MV-4-11 (cell line): ENCODE measurements at places on chromosomes 4 and X.

DNA sequence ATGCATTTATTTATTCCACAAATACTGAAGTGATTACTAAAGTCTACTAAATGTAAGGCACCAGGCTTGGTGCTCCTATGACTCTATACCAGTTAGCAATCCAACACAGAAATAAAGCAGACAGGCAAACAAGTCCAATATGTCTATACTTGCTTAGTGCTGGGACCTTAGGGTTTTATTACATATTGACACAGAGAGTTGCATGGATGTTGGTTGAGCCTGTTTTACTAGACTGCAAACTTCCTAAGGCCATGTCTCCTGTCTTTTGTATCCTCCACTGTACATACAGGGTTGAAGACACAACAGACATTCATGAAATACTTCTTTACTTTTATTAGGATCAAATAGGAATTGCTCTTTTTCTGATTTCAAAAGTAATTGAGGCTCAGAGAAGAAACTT lies 69.0 kb downstream of the LNX1 start:
- no peak for DNase-seq

GRCh38 chr4:118865091-118865708 lies 23.5 kb upstream of the SYNPO2 start:
- peak; percentile 44 for DNase-seq

DNA sequence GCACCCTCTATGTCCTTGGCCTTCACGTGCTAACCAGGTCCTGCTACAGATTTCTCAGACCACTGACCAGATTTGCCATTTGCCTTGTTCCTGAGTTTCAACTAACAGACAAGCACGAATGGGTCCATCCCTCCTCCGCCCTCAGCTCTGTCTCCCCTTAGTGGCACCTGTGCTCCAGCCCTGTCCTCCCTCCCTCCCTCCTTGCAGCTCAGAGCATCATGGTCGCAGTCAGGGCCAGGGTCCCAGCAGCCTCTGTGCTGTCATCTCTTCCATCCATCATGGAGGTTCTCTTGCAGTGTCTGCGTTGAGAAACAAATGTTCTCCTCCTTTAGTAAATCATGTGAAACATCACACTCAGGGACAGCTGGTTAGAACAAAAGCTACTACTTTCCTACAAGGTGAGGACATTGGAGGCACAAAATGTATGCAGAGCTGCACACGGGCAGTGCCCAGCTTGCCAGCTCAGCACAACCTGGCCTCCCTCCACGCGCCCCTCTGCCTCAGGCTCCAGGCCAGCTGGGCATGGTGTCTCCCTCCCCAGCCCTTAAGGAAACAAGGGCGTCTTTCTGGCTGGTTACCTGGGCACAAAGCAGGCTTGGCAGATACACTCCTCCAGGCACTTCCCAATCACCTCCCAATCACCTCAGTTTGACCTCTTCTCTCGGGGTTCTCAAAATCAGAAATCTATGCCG lies 79.5 kb upstream of the ATP6AP2 start:
- no peak for DNase-seq

- peak; percentile 55 for DNase-seq
Measured at GRCh38 chrX:47484885-47485284, 1.9 kb upstream of the ZNF41 start.

- DNase-seq: no peak
Measured at GRCh38 chrX:21708116-21708515, 49.8 kb downstream of the SMPX start.

GRCh38 chr4:186058253-186058979 lies 10.5 kb upstream of the TLR3 start:
- DNase-seq: peak; percentile 49

DNA sequence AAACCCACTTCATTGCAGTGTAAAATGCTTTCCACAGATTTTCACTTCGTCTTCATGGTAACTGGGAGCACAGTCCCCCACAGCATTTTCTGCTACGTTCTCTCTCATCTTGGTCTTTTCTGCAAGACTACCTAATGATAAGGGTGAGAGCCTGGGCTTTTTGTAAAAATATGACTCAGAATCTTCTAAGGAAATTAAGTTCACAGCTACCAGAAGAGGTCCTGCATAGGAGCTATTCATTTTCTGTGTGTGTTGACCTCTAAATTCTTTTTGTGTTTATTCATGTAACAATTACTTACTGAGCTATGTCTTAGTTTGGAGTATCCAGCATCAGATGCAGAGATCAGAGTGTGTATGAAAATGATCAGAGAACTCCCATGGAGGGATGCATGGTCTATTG lies 192.2 kb downstream of the CPEB2 start:
- DNase-seq: no peak

GRCh38 chr4:1009542-1010394 lies 1.7 kb upstream of the FGFRL1 start:
- peak; percentile 32 for DNase-seq

GRCh38 chrX:49237060-49237459 lies 1.8 kb downstream of the CCDC22 start:
- DNase-seq: peak; percentile 90

- DNase-seq: peak; percentile 74
Measured at GRCh38 chr4:39369301-39369700, 3.1 kb upstream of the RFC1 start.

DNA sequence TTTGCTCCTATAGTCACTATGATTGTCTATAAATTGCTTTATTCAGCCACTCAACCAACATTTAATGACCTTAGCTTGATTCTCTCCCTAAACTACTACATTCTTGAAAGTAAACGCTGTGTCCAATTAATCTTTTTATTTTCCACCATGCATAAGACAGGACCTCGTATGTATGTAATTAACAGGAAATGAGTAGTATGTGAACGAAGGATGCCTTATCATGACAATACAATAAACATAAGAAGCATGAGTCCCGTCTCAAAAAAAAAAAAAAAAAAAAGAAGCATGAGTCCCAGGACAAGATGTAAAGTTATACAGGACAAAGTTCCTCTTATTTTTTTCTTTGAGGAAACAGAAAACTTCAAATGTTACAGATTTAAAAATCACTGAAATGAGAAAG lies 92.5 kb downstream of the PPP3CA start:
- no peak for DNase-seq

DNA sequence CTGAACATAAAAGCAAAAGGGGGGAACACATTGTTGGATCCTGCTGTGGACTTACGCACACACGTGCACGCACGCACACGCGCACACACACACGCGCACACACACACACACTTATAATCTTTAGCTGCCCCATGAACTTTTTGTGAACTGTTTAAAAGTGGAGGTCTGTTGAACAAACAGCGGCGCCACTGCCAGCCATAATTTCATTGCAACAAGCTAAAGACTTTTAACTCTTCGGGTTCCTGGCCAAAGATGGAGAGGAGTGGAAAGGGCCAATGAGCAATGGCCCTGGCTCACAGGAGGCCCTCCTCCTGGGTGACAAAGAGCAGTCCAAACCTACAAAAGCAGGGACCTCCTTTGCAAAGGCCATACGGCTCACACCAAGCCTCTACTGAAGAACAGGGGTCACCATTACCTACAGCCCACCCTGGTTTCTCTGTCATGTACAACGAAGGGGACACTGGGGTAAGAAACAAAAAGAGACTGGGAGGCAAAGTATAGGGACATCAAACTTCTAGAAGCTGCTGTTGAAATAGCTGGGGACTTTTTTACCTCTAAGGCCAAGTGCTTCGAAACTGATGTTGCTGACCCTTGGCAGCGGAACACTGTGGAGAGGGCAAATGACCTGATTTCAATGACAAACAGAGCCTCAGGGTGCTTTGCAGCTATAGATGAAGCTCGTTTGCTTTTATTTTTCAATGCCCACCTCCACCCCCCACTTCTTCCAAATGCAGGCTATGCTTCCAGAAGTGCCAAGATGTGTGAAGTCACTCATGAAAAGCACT lies 16.7 kb downstream of the BCOR start:
- no peak for DNase-seq

- peak; percentile 77 for DNase-seq
Measured at GRCh38 chr4:185033950-185034349, 15.7 kb downstream of the HELT start.

DNA sequence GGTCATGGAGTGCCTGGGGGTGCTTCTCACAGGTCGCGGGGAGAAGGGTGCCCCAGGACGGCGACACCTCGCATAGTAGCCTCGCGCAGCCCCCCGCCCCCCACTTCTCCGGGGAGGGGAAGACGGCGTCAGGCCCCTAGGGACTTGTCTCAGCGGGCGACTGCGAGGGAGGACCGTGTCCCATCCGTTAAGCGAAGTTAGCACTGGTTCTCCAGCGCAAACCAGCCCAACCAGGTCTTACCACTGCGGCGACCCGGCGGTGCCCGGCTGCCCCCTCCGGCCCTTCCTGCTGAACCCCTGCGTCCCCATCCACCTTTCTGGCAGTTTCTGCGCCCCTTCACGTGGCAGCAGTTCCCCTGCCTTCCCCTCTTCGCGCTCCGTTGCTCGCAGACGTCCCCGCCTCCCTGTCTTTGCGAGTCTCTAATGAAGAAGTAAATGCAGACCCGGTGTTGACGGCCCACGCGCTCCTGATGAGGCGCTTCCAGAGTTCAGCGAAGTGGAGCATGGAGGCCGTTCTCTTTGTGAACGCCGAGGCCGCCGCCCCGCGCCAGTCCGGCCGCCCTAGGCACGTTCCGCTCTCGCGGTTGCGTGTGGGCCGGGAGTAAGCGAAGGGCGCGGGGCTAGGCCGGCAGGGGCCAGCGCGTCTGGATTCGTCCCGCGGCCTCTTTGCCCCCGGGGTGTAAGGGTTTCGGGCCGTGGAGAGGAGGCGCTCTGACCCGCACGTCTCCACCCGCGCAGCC lies 3.0 kb downstream of the SLIT2 start:
- DNase-seq: no peak

GRCh38 chr4:119692001-119692400 lies 63.4 kb upstream of the PDE5A start:
- DNase-seq: no peak

DNA sequence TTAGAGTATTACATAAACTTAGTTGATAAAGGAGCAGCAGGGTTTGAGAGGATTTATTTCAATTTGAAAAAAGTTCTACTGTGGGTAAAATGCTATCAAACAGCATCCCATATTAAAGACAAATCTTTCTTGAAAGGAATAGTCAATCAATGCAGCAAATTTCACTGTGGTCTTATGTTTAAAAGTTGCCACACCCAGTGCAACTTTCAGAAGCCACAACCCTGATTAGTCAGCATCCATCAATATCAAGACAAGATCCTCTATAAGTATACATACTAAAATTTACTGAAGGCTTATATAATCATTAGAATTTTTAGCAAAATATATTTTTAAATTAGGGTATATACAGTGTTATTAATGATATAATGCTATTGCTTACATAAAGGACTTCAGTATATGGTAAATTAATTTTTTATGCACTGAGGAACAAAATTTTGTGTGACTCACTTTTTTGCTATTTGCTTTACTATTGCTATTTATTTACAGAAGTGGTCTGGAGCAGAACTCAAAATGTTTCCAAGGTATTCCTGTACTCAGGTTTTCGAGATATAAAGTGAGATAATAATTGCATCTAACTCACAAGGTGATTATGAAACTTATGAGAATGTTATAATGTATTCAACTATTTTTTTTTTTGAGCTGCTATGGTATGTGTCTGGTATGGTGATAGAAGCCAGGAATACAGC lies 1127.6 kb downstream of the ADGRL3 start:
- no peak for DNase-seq

- DNase-seq: peak; percentile 81
Measured at GRCh38 chr4:84691170-84691691, 108.3 kb downstream of the CDS1 start.
